ENCODE measurements at places on chromosomes 7 and 10. TPM values are rescaled to one million over a fixed set of nuclear protein-coding genes. Genes with fewer than 3 reads are reported as not detected.

DNA sequence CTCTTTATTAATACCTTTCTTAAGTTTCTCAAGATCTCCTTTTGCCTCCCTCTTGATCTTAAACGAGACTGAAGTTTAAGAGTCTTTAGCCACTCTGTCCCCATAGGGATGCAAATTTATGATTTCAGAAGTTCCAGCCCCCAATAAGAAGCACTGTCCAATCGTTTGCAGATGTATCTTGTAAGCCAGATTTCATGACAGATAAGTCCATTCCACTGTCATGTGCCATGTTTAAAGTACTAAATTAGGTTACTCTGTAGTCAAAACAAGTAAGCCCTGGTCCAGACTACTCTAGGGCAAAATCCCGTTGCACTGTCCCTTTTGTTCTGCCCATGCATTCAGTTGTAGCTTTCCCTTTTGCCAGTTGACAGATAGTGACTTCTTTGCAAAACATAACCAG, 157.2 kb upstream of the KAT6B start:
- DNase-seq: no peak

GRCh38 chr10:104622598-104623209, 18.4 kb upstream of the SORCS3 start:
- no peak for DNase-seq

The NKX2-3 gene
- not detected for total RNA-seq

The NPTX2 gene
- 0.62 TPM for total RNA-seq

The HOXA2 gene
- total RNA-seq: 1.5 TPM
